ENCODE measurements at places on chromosomes 5 and 9.

DNA sequence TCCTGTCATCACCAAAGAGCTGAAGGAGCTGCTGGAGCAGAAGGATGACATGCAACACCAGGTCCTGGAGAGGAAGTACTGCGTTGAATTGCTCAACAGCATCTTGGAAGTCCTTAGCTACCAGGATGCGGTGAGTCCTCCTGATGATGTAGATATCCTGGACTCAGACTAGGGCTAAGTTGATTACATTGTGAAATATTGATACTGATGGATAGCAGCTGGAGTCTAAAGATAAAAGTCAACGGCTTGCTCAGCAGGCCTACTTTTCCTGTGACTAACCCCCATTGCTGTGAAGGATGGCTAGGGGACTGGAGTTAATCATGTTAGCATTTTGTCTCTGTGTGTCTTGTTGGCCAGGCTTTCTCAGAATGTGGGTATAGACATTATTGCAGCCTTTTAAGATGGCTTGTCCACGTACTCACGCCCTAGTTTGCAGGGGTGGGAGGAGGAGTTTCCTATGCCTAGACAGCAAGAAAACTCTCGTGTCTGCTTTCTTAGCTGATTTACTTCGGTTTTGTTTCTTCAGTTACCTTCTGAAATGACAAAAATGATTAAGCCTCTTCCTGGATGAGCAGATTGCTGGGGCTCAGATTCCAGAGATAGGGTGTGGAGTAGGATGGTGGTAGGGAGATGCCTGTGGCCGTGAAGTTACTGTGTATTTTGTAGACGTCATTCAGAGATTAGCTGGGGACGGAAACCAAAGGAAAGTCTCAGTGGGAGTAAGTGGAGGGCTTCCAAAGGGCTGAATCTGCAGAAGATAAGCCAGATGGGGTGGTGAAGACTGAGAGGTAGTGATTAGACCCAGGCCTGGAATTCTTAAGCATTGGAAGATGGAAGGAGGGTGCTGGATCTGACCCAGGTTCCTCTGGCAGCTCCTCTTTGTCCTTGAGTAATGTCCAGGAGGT lies 166.3 kb downstream of the DOCK2 start:
- DNase-seq: no peak

DNA sequence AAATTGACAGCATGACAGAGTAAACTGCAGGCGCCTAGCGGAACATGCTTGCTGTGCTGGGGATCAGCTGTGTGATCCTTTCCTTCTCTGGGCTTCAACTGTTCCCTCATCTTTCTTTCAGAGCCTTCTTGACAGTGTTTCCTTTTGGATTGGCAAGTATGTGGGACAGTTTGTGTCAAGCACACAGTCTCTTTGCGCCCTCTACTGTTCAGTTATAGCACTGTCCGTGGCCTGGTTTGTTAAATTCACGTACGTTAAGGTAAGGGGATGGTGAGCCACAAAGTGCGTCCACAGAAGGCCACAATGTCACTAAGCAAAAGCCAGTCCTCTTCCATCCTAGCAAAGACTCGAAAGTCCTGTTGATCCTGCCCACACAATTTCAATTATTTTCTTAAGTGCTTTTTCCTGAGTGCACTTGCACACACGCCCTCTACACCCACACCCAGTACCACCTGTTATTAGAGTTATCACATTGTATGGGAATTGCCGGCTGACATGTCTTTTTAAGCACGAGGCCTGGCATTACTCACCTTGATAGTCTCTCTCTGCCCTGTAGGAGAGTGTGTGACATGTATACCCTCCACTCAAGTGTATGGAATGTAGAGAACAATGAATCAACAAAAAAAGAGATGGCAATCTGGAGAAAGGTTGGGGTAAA lies 22.5 kb upstream of the PTPN3 start:
- DNase-seq: peak; percentile 59

DNA sequence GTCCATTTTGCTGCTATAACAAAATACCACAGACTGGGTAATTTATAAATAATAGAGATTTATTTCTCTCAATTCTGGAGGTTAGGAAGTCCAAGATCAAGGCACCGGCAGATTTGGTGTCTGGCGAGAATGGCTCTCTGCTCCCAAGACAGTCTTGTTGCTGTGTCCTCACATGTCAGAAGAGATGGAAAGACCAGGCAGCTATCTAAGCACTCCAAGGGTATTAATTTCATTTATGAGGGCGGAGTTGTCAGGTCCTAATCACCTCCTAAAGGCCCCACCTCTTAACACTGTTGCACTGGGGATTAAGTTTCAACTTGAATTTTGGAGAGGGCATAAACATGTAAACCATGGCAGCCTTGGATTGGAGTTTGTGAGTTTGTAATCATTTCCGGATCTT lies 30.3 kb downstream of the ADCY2 start:
- no peak for DNase-seq

DNA sequence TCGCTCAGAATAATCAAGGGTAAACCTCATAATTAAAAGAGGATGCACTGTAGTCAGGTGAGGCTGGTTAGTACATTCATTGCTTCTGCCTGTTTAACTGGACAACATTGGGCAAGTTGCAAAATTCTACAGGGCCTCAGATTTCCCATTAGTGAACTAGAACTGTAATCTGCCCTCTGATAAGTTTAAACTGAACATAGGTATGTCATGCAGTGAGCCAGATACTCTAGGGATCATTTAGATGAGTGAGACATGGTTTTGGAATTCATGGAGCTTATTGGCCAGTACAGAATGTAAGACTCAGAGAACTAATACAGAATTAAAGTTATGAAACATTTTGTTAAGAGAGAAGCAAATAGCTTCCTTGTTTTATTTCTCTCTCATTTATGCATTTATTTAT lies 35.9 kb downstream of the RNF44 start:
- no peak for DNase-seq

DNA sequence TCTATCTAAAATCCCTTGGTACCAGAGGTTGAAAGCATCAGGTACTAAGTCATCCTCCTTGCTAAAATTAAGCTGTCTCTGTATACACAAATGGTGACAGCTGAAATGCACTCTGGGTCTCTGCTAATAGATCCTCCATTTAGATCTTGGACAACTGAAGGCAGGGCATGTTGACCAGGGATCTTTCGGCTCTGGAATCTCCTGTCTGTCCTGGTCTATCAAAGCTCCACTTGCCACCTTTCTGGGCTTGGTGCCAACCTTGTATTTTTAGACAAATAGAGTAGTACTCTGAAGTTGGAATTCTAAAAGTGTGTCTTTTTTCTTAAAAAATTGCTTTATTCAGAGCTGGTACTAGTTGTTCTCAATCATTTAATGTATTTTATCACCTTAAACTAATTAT lies 135.2 kb upstream of the HMHB1 start:
- DNase-seq: no peak

GRCh38 chr9:121285835-121286687 lies 18.1 kb downstream of the GSN start:
- no peak for DNase-seq

- no peak for DNase-seq
These were observed 51.5 kb downstream of the C9orf152 start for GRCh38 chr9:110156416-110156815.

- DNase-seq: peak; percentile 64
These were observed 10.8 kb downstream of the KCNV2 start for GRCh38 chr9:2727966-2728613.

GRCh38 chr5:14016549-14016948 lies 72.1 kb upstream of the DNAH5 start:
- DNase-seq: no peak

- DNase-seq: no peak
These were observed 378.9 kb downstream of the KCTD16 start for GRCh38 chr5:144549580-144549979.

GRCh38 chr5:36240779-36241630 lies 720 bp downstream of the NADK2 start:
- peak; percentile 61 for DNase-seq

DNA sequence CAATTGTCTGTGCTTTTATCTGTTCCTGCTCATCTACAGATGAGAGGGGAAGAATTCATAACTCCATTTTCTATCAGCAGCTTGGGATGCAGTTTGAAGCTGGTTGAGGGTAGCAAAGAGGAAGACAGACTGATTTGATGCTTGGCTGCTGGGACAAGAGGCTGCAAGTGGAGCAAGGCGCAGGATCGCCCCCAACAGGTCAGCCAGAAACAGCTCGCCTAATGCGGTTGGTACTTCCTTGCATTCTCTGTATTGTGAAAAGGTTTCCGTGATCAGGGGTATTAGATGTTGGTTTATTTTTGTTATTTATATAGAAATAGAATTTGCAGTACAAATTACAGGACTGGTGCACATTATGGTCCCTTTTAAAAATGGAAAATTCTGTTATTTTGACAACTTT lies 40.6 kb downstream of the ZNF883 start:
- DNase-seq: peak; percentile 11

DNA sequence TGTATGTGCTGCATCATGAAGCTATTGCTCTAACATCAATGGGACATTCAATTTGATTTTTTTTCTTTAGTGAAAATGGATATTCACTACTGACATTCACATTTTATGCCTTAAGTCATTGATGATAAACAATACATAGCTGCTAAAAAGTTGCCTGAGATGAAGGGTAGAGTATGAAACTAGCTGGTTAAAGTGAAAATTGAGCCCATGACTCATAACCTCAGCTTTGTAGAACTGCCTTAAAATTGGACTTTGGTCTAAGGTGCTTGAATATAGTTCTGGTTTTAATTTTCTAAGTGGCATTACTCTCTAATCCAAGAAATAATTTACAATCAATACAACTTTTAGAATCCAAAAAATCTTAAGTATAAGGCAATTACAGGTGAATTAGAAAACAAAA lies 740.4 kb upstream of the RIOK2 start:
- no peak for DNase-seq

GRCh38 chr9:70013598-70014196 lies 30.0 kb upstream of the MAMDC2 start:
- DNase-seq: peak; percentile 38

- no peak for DNase-seq
These were observed 49.4 kb downstream of the ITGA1 start for GRCh38 chr5:52837068-52837467.

DNA sequence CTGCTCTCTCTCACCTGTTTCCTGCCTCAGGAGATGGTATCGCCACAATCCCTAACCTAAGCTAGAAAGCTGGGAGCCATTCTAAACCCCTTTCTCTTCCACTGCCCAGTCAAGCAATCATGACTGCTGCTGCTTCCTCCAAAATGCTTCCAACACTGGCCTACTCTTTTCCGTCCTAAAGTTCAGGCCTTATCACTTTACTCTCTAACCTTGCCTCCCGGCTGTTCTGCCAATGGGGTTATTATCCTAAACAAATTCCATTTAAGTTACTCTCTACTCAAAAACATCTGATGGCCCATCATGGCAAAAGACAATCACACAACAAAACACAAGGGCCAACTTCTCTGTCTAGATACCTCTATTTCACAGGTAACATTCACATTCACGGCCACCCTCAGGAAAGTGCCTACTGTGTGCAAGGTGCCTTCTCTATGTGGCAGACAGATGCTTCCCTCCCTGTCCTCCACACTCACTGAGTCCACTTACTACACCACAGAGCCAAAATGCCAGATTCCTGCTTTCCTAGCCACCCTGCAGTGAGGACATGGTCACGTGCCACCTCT lies 168.0 kb downstream of the CDK5RAP2 start:
- no peak for DNase-seq

DNA sequence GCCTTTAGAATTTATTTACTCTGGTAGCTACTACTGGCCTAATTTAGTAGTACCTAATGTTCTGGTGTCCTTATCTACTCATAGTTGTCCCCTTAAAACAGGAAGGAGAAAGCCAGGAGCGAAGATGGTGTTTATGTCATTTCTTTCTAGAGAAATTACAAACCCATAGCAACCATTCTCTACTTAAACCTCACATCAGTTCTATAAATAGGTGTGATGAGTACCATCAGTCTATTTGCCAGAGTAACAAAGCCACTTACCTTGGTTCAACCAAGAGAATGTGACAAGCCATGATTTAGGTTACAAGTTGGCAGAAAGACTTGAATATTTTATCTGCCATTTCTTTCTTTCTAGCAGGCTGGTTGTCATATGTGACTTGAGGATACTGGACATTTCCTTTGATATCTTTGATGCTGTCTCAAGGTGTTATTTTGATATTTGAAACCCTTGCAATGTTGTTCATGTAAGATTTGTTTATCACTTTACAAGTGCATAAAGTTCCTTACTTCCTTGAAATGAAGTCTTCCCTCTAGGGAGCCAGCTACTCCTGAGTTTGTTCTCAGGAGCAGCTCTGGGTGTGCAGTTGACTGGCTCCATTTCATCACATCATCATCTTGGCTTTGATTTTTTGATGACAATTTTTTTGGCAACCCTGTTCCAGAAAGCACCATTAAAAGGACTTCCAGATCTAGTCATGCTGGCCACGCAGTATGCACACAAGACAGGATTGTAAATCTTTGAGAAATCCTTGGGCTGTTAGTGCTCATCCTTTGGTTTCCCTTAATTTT lies 286.8 kb downstream of the ARHGAP26 start:
- DNase-seq: no peak

GRCh38 chr9:124004593-124004992 lies 7.0 kb upstream of the LHX2 start:
- no peak for DNase-seq

DNA sequence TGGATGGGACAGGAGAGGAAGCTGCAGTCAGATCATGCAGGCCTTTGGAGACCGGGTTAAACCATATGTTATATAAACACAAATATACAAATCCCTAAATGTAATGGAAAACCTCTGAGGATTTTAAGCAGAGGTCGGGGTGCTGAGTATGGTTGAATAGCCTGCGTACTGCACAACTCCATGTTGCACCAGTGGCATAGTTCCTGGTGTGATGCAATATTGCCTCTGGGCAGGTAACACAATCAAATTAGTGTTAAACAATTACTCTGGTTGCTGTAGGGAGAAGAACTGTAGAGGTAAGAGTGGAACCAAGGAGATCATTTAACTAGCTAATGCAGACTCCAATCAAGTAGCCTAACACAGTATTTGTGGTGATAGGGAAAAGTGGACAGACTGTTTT lies 21.3 kb upstream of the RNF145 start:
- DNase-seq: peak; percentile 8

- DNase-seq: no peak
These were observed 87.1 kb downstream of the PDE6A start for GRCh38 chr5:149857499-149857898.

DNA sequence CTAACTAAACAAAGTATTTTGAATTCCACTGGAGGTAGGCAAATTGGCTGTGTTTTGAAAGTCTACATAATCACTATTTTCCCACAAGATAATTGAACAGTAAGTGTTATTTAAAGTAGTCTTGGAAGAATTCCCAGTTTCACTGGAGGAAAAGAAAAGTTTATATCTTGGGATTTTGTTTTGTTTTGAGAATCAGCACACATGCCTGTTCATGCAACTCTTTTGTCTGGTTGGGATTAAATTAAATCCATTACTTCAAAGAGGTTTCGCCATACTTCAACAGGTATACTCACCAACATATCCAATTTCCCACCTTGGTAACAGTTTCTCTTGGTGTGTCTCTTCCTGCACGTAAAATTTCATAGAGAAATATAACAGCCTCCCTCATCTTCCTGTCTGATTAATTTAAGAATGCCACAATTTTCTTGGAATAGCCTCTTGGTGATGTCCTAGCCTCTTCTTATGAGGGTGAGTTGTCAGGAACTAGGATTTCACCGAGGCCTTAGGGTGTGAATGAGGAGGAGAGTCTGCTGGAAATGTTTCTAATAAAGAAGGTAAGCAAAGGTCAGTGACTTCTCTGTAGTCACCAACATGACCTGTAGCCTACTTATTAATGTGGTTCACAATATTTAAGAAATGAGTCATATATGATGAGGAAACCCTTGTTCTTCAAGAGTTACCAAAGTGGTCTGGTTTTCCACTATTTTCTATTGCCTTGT lies 48.1 kb downstream of the ITGA2 start:
- DNase-seq: no peak
